Stimulated activated CD4-positive, alpha-beta T cell treated with anti-CD3 and anti-CD28 coated beads, TNF-alpha, amount 100 ng/mL, for 1 hour (primary cell): ENCODE measurements at places on chromosomes 13 and 19.

DNA sequence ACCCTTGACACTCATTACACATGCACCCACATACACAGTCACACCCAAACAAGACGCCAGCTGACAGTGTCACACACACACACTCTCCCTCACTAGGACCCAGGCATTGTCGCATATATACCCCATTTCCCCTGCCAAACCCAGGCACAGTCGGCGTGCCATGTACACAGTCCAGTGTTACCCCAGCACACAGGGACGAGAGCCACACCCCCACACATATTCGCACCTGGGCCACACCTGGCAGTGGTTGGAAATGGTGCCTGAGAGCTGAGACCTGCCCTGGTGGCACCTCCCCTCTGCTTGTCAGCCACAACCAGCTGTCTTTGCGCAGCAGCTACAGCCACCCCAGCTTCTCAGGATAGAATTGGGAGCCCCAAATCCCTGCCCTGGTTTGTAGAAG lies 9.0 kb downstream of the NFIX start:
- DNase-seq, result no peak

- DNase-seq, result no peak
Observed at GRCh38 chr19:15249972-15250639, 17.9 kb upstream of the EPHX3 start.

DNA sequence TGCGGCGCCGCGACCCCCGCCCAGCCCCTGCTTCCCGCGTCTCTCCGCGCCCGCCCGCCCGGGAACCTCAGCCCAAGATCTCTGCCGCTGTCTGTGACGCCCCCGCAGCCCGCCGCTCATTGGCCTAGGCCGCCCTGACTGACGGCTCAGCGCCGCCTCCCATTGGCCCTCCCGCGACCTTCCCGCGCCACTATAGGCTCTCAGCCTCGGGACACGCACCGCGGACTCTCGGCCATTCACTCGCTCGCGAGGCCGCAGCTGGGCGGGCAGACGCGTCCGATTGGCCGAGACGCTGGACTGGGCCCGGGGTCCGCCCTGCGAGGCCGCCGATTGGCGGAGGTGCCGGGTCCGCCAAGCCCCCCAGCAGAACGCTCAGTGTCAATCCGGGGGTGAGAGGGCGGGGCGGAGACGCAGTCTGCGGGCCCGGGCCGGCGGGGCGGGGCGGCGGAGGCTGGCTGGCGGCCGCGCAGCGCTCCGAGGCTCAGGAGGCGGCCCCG lies at the start of gene PRKACA:
Gene PRKACA (minus strand): TSS at position 95 of the 497 bp plus-strand sequence. CDS start 215 bp downstream, outside the sequence.
- peak; percentile 98 for DNase-seq

DNA sequence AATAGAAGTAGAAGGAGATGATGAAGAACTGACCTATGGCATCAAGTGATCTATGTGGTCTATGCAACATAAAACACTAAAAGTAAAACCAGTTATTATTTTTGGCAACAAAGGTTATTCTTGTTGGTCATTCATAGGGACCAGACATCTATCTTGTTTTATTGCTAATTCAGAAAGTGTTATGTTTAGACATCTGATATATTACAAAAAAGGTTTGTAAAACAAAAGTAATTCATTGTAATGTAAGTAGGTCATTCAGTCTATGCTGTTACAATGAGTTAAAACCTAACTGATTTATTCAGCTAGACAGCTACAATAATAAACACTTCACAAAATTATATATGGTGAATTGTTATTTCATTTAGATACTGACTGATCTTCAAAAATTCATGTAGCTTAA lies 461.9 kb downstream of the PCDH17 start:
- DNase-seq, result no peak

DNA sequence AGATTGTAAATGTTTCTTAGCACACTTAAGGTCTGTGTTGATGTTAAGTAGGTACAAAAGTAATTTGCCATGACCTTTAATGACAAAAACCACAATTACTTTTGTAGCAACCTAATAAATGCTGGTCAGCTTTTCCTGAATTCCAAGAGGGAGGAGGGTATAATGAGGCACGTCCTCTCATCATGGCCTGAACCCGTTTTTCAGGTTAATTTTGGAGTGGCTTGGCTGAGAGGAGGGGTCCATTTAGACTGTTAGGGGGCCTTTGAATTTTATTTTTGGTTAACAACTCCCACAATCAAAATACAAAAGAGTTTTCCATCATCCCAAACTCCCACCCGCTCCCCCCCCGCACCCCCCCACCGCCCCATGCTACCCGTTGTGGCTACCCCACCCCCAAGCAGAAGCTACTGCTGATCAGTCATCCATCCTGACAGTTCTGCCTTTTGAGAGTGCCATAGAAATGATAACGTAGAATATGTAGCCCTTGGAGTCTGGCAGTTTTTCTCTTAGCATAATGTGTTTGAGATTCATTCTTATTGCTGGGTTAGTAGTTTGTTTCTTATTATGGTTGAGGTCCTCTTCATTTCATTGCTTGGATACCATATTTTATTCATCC lies 14.4 kb upstream of the PLEKHF1 start:
- no peak for DNase-seq

DNA sequence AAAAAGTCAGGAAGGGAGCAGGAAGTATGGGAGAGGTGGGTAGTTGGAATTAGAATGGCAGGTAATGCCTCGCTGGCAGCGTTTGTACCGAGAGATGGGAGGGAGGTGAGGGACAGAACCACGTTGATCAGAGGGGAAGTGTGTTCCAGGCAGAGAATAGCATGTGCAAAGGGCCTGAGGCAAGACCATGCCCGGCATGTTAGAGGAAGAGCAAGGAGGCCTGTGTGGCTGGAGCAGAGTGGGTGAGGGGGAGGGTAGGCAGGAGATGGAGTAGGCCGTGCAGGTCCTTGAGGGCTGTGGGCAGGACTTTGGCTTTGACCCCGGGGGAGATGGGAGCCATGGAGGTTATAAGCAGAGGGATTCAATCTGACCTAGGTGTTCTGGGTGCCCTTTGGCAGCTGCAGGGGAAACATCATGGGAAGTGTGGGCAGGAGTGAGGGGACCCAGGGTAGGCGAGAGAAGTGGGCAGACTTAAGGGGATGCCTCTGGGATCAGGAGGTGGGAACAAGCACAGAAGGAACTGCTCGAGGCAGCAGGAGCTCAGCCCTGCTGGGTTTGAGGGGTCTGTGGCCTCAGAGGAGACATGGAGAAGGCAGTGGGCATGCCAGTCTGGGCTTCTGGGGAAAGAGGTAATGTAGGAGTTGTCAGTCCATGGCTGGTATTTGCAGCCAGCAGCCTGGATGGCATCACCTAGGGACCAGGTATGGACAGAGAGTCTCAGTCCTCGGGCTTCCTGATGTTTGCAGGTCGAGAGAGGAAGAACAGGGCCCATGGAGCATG lies 48.8 kb downstream of the CD320 start:
- no peak for DNase-seq

DNA sequence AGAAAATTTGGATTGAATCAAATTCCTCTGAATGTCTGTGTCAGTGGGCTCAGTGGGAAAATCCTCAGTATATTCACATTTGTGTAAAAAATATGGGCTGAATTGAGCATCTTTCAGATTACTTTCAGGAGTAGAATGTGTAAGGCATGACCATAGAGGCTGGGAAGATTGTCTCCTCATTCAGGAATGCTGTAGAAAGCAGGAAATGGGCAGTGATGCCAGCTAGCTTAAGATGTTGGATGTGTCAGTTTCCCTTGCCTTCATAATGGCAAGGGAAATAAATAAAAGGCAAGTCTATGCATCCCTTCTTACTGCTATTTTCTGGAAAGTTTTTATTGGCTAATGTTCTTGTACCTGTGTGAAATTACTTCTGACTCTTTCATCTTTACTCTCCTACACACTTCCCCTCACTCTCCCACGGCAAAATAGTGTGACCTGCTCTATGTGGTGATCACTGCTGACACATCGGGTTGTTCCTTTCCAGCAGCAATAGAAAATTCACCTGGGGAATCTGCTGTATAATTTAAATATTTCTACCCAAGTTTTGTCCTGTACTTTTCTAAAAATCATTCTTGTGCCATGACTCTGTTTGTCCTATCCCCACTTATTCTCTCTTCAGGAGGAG lies 103.2 kb downstream of the LMO7 start:
- no peak for DNase-seq
